ENCODE measurements at places on chromosomes 6 and 20. TPM values are rescaled to one million over a fixed set of nuclear protein-coding genes. Genes with fewer than 3 reads are reported as not detected.

The MGME1 gene
- 5.0 TPM for total RNA-seq

The SMPDL3A gene
- 196 TPM for total RNA-seq

The TRIM31 gene
- total RNA-seq: not detected

The PSORS1C2 gene
- not detected for total RNA-seq

The RAB23 gene
- total RNA-seq: 71.0 TPM

The SLC17A4 gene
- total RNA-seq: not detected

All from smooth muscle cell of bladder (primary cell).